ENCODE measurements at places on chromosomes 6 and 20.
A peak's percentile ranks its signal among the peaks of the same experiment; 100 is the strongest.

- DNase-seq = no peak
Observed at GRCh38 chr6:40398034-40398691, 189.0 kb downstream of the LRFN2 start.

DNA sequence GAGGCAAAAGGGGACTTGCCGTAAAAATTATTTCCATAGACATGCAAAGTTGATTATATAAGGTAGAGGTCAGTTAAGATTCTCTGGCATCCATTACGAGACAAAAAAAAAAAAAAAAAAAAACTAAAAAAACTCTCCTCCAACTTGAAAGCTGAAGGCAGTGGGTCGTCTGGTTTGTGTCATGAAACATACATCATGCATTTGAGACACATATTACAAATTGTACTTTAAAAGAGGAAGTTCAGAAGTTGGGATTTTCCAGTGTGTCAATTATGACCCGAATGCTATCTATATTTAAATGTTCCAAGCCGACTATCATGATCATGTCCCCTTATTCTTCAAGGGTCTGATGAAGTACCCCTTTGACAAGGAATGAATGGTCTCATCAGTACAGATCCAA, 125.1 kb downstream of the ZNF217 start:
- DNase-seq = no peak

- DNase-seq = peak; percentile 57
Observed at GRCh38 chr6:108946695-108947094, 98.5 kb downstream of the ARMC2 start.

- DNase-seq = no peak
Observed at GRCh38 chr20:50138120-50138478, 15.4 kb downstream of the PEDS1 start.

DNA sequence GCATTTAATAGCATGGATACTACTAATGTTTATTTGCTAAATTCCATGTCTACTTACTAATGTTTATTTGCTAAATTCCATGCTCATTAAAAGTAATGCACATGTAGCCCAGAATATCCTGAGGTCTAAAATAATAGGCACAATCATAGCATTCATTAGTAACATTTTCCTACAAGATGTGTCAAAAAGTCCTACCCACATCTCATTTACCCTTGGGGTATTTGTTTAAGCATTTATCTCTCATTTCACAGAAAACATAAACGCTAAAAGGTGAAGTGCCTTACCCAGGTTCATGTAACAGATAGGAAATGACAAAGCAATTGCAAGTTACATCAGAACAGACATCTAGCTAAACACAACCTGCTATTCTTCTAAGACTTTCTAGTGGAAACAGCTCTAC, 457.1 kb downstream of the HACE1 start:
- no peak for DNase-seq

- peak; percentile 56 for DNase-seq
Observed at GRCh38 chr20:7673841-7674240, 266.4 kb downstream of the HAO1 start.

- DNase-seq = no peak
Observed at GRCh38 chr6:38393986-38394385, 245.7 kb downstream of the BTBD9 start.
